Stimulated activated CD8-positive, alpha-beta memory T cell treated with anti-CD3 and anti-CD28 coated beads, Interleukin-7, amount 100 ng/mL, for 4 hours (primary cell): ENCODE measurements at places on chromosomes 2 and 18.

GRCh38 chr2:220147161-220148038, 520.0 kb downstream of the SLC4A3 start:
- DNase-seq = no peak

GRCh38 chr2:70851704-70852103, 16.1 kb upstream of the CD207 start:
- DNase-seq = no peak

GRCh38 chr2:112166806-112167499, 28.8 kb downstream of the FBLN7 start:
- no peak for DNase-seq

GRCh38 chr2:162149940-162150339, 2.1 kb downstream of the GCG start:
- DNase-seq = no peak

GRCh38 chr2:111668741-111669140, 215.3 kb downstream of the ANAPC1 start:
- no peak for DNase-seq

DNA sequence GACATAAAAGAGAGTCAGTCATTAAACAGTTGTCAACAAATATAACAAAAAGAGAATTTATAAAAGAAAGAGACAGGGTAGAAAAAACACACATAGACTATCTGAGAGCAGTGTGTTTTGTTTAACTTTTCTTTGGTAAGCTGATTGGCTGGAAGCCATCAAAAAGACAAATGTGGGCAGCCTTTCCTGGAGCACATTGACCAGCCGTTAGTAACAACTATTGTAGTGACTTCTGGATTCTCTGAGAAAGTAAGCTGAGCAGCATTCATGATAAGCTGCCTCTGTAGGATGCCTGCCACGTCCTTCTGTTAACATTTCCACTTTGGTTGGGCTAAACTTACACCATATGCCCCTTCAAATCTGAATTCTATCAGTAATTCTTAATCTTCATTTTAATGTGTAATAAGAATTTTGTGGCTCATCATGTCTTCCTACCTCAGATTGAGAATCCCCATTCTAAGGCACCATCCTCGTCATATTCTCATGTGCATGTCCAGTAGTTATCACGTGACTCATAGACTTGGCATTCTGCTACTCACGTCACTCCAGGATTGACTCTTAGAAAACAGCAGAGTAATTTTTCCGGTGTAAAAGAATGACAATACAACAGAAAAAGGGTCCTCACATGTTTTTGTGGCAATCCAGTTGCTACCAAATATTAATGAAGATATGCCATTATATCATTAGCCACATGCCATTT, 43.4 kb upstream of the DNAJC10 start:
- no peak for DNase-seq

- no peak for DNase-seq
Measured at GRCh38 chr2:150495993-150496627, 8.6 kb upstream of the RND3 start.

GRCh38 chr2:136582628-136583205, 182.6 kb upstream of the THSD7B start:
- DNase-seq = no peak

DNA sequence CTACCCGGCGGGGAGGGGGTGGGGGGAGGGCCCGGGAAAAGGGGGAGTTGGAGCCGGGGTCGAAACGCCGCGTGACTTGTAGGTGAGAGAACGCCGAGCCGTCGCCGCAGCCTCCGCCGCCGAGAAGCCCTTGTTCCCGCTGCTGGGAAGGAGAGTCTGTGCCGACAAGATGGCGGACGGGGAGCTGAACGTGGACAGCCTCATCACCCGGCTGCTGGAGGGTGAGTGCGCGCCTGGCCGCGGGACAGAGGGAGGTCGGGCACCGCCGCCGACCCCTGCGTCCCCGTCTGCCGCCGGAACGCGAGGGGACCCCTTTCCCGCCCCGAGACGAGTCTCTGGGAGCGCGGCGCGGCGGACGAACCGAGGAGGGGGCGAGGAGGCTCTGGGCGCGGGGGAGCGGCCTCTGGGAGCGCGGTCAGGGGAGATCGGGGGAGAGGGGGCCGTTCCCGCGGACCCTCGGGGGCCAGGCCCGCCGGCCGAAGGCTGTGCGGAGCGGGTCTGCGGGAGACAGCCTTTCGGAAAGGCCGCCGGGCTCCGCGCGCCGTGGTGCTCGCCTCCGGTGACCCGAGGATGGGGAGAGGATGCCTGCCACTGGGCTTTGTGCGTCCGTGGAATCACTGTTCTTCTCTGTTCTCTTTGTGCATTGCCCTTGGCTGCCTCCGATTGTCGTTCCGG, 463 bp downstream of the PPP1CB start:
- peak; percentile 10 for DNase-seq

- no peak for DNase-seq
Measured at GRCh38 chr2:119932809-119933208, 80.1 kb upstream of the EPB41L5 start.

DNA sequence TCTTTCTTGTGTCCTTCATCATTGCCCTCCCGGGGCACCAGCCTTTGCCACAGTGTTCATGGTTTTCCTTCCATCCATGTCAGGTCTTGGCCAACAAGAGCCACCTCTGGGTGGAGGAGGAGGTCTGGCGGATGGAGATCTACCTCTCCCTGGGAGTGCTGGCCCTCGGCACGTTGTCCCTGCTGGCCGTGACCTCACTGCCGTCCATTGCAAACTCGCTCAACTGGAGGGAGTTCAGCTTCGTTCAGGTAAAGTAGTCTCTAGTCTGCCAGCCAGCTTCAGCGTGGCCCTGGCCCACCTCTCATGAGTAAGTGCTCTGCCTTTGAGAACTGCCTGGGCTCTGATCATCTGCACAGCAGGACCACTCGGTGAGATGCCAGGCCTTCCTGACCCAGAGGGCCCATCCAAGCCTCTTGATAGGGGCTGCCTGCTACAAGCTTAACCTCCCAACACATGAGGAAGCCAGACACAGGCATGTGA, 31.0 kb downstream of the STEAP3 start:
- no peak for DNase-seq

DNA sequence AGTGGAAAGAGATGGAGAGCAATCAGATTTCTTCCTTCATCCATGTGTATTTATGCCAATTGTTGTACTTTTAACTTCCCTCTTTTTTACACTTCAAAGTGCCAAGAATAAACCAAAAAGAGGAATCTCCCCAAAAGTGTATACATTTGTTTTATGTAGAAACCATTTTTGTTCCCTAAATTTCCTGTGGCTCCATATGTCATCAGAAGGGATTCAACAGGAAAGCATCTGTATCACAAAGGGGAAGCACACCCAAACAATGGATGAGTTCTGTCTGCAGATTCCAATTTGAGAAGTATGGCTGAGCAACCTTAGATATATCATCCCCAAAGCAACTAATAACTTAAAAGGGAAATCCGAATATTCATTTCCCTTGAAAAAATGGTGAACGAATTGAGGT, 275.0 kb downstream of the MREG start:
- no peak for DNase-seq

- no peak for DNase-seq
Measured at GRCh38 chr2:232292395-232293154, 86.0 kb upstream of the ALPP start.

DNA sequence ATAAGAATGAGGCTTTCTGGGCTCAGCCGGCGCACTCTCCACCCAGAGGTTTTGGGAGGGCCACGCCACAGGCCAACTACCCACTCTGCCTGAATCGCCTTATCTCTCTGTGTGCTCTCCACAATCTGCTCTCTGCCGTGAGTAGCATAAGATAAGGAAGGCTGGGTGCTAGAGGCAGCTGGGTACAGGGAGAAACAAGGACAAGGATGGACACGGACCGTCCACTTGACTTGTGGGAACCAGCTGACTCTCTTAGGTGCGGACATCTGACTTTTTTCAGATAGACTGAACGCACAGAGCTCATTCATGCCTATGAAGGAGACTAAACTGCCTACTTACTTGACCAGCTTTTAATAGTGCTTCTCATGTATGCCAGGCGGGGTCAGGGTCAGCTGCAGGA, 14.3 kb downstream of the NPAS2 start:
- no peak for DNase-seq

GRCh38 chr18:80086281-80086680, 22.8 kb upstream of the ADNP2 start:
- no peak for DNase-seq

DNA sequence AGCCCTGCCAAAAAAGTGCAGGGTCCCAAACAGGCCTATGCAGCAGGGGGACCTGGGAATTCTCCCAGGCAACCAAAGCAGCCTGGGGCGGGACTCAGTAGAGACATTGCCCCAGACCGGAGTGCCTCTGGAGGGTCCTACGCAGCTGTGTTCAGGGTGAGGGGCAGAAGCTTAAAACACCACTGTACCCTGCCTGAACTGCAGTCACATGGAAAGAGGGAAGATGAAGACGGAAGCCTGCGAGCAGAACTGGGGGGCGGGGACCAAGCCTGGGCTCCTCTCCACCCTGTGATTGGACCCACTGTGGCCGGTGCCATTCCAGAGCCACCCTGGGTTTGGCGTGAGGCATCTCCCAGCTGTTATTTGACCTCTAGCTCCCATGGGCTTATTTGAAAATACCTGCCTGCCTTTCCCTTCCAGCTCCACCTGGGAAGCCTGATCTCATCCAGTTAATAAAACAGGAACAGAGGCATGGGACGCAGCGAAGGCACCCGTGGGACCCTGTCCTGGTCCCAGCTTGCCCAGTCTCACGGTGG, 183.1 kb downstream of the SMAD2 start:
- no peak for DNase-seq

- no peak for DNase-seq
Measured at GRCh38 chr2:215427585-215427984, 8.3 kb downstream of the FN1 start.

DNA sequence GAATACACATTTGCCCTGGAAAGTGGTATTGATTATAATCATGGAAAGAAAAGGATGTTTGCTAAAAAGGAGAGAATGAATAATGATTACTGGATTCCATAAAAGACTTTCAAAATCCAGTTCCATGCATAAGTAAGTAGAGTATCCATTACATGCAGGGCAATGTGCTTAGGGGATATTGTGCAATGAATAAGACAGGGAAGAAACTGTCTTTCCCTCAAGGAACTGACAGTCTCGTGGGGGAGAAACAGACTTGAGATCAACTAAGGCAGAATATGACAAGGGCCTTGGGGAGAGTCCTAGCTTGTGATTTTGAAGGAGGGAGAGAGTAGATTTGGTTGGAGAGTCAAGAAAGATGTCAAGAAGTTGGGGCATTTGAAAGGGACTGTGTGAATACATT, 130.6 kb downstream of the SPP2 start:
- no peak for DNase-seq

GRCh38 chr2:28488858-28489575, 6.8 kb upstream of the PLB1 start:
- no peak for DNase-seq

GRCh38 chr2:121837591-121837990, 82.1 kb downstream of the TSN start:
- DNase-seq = no peak

- no peak for DNase-seq
Measured at GRCh38 chr2:31270822-31271231, 36.9 kb downstream of the EHD3 start.

GRCh38 chr18:80183273-80184050, 63.9 kb downstream of the PARD6G start:
- DNase-seq = no peak

GRCh38 chr2:216490061-216490460, 8.6 kb upstream of the RPL37A start:
- no peak for DNase-seq

DNA sequence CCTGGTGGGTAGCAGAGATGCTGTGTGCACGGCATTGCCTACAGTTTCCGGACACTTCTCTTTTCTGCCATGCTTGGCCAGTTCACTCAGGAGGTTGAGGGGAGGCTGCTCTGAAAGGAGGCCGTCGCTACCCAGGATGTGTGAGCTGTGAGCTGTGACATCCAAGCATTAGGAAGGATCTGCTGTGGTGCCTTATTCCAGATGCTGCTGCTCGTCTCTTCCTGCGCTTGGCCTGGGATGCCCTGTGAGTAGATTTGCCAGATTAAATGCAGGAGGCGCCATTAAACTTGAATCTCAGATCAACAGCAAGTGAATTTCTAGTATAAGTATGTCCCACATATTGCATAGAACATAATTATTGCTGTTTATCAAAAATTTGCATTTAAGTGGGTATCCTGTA, 124.2 kb upstream of the SIX3 start:
- DNase-seq = no peak

- DNase-seq = no peak
Measured at GRCh38 chr2:174788291-174788929, 24.1 kb upstream of the CHRNA1 start.

DNA sequence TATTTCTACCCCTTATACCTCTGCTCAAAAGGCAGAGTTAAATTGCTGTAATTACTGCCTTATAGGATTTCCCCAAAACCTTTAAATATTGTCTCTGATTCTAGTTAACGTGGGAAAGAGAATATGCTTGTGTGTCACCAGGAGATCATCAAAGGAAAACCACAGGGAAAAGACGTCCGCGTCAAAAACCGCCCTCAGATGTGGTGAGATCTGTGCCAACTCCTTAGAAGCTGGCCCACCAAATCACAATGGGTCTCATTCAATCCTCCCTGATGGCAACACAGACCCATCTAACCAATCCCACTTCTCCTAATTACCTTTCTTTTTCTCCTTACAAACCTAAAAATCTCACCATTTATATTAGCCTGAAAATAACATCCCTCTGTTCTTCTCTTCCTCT, 25.4 kb downstream of the VPS54 start:
- no peak for DNase-seq
